ENCODE measurements at places on chromosomes 11 and 22.

DNA sequence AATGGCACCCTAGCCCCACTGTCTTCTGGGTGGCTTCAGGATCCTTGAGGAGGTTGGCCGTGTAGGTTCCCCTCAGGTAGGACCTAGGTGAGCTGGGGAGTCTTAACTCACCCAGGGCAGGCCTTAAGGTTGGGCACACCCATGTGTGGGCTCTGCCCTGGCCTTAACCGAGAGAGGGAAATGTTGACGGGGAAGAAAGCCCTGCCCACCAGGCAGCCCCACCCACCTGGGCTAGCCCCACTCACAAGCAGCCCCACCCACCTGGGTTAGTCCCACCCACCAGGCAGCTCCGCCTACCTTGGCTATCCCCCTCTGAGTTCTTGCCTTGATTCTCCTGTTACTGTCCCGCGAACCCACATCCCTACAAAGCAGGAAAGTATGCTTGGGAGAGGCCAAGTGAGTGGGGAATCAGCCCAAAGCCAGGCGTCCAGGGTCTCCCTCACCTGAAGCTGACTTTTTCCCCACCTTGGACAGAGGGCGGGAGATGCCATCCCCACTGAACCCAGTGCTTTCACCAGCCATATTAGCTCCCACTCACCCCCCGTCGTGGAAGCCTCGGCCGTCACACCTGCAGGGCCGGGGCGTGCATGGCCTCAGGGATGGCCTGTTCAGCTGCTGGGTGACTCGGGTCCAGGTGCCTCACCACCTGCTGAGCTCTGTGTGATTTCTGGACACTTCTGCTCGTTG lies at the start of gene MYEOV:
TSS of gene MYEOV (plus strand) at position 337 of the 687 bp plus-strand sequence. CDS start 1,200 bp downstream, outside the sequence.
- DNase-seq = no peak

GRCh38 chr11:76282172-76282571 lies 75.9 kb upstream of the WNT11 start:
- DNase-seq = no peak

GRCh38 chr11:122714484-122714883 lies 59.0 kb downstream of the UBASH3B start:
- no peak for DNase-seq

GRCh38 chr11:12090761-12091258 lies 19.6 kb upstream of the MICAL2 start:
- DNase-seq = no peak
